Activated T-cell treated with anti-CD3 and anti-CD28 coated beads, Interleukin-2, amount 50 U/mL, for 48 hours (primary cell): ENCODE measurements at places on chromosomes 11 and 22.

DNA sequence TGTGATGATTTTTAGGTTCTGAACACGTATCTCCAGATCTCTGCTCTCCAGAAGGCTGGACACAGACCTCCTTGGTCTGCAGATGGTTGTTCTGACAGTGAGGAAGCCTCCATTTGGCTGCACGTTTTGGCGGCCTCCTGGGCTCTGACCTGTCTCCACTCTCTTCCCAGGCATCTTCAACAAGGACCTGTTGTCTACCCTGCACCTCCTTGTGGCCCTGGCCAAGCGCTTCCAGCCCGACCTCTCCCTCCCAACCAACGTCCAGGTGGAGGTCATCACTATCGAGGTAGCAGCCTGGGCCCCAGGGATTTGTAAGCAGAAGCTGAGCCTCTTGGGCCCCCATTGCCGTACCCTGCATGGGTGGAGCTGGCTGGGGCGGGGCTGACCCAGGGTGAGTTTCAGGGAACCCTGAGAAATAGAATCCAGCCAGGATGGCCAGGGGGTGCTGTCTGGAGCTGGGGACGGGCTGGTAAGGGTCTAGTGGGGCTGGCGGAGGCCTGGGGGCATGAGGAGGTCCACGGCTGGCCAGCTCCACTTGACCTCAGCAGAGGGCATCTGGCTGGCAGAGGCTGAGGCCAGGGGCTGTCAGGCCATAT, 9.8 kb downstream of the PARVG start:
- no peak for DNase-seq

DNA sequence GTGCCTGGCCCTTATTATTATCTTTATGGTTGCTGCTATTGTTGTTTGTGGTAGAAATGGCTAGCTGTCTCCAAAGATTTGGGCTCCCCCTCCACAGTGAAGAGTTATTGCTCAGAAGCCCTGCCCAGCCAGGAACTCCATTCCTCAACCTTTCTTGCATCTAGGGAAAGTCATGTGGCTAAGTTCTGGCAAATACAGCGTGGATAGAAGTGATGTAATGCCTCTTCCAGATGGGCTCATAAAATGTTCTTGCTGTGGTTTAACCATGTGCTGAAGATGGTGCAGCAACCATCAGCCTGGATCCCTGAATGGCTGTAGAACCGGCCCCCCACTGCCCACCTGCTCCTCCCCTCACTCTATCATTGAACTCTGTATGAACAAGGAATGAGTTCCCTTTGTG, 203.5 kb upstream of the E2F8 start:
- no peak for DNase-seq

DNA sequence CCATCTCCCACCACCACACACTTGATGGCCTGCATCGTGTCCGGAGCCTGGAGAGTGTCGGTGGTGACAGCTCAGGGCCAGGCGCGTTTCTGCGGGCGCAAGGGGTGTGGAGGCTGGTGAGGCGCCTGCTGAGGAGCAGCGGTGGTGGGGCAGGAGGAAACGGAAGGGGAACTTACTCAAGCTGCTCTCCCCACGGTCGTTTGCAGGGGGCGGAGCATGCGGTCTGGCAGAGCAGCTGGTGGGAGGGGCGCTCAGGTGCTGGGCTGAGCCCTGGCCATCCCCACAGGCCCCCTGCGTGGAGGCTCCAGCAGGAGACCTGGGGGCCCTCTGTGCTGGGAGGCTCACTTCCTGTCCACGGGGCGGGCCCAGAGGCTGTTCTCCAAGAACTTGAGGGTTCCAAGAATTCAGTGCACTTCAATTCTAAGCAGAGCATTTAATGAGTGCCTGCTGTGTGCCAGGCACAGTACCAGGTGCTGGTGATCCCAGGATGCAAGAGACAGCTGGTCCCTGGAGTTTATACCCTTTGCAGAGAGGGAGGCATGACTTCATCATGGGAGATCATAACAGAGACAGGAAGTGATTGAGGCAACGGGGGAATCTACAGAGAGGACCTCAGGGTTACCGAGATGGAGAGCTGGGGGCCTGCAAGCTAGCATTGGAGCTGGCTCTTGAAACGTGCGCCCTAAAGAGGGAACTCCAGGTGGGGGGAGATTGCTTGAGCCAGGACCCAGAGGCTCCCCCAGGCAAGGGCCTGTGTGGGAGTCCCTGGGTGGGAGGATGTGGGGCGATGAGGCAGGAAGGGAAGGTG, at the start of gene RAC2:
TSS of gene RAC2 (minus strand) at position 156 of the 808 bp plus-strand sequence. CDS start at position 35, 121 bp downstream.
- peak; percentile 95 for DNase-seq

DNA sequence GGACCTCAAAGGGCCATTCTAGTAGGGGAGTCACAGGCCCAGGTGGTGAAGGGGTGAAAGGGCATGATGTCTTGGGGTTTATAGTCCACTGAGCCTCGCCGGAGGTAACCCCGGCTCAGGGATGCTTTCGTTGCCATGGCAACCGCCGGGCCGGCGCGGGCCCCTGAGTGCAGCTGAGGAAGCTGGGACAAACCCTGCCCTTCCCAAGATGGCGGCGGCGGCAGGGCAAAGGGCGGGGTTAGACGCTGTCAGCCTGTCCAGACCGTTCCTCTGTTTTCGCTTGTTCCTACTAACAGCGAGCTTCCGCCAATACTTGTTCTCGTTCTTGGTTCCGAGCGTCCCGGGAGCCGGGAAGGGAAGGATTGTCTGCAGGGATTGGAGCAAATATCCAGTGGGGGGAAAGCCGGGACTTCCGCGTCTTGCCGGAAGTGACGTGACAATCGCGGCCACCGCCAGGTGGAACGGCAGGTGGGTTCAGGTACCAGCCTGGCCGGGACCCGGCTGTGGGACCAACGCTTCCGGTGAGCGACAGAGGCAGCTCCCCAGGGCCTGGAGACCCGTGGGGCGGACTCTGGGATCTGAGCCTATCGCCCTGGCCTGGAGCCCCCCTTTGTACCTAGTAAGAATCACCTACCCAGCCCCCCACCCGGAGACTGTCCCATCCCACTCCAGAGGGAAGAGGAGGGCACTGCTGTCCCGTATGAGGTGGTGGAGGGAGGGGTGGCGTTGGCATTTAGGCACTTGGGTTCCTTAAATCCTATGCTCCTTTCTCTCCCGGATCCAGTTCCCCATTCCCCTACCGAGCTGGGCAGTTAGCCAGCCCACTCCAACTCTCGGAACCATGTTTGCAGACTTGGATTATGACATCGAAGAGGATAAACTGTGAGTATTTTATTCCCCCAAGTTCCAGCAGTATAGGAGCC, at the start of gene PICK1:
TSS of gene PICK1 (plus strand) at position 436 of the 923 bp plus-strand sequence. CDS start at position 842, 406 bp downstream.
- peak; percentile 90 for DNase-seq

- DNase-seq = peak; percentile 49
These were observed 3.4 kb downstream of the IRF7 start for GRCh38 chr11:612201-612960.

- no peak for DNase-seq
These were observed 301.1 kb downstream of the SHANK2 start for GRCh38 chr11:70951139-70951804.

DNA sequence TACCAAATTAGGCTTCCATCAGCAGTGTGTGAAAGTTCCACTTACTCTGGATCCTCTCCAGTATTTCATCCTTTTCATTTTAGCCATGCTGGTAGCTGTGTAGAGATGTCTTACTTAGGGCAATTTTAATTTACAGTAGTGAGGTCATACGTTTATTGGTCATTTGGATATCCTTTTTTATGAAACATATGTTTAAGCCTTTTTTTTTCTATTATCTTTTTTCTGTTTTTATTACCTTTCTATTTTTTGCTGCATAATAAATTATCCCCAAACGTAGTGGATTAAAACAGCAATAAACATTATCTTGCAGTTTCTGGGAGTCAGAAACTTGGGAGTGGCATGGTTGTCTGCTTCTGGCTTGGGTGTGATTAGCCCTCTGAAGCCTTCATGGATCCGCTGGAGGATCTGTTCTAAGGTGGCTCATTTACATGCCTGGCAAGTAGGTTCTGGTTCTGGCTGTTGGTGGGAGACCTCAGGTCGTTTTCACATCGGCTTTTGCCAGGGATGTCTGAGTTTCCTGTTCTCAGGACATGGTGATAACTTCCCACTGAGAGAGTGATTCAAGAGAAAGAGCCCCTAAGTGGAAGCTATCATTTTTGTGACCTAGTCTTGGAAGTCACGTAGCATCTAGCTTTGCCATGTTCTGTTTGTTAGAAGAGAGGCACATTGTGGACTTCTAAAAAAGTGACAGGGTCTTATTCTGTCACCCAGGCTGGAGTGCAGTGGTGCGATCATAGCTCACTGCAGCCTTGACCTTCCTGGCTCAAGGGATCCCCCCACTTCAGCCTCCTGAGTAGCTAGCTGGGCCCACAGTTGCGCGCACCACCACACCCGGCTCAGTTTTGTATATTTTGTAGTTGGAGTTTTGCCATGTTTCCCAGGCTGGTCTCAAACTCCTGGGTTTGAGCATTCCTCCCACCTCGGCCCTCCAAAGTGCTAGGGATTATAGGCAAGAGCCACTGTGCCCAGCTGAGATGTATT, 38.6 kb downstream of the PPP6R3 start:
- DNase-seq = no peak

- DNase-seq = no peak
These were observed 1089.3 kb downstream of the BRD1 start for GRCh38 chr22:48738204-48738980.

DNA sequence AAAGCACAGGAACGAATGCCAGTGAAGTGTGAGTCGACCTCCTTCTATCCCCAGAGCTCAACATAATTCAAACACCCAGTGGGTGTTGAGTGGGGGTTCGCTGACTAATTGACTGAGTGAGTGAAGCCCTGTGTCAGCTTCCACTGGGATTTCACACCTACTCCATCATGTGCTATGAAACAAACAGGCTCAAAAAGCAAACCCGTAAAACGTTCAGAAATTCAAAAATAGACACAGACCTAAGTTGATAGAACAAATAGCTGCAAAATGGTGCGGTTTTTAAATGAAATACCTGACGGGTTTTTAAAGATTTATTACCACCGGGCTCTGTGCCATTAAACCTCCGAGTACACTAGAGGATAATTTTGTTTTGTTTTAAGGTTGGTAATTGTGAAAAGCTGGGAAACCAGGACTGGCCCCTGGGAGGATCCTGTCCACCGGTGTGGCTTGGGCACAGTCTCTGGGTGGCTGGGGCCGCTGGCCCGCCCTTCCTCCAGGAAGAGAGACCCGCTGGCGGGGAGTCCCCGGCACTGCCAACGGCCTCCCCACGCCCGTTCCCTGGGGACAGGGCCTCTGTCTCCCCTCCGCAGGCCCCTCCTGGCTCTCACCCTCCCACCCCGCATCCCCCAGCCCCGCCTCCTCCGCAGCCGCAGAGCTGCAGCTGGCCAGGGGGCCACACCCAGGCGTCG, 13.6 kb downstream of the KCNJ5 start:
- DNase-seq = no peak

- DNase-seq = no peak
These were observed 247 bp upstream of the PLAAT5 start for GRCh38 chr11:63491240-63491587.

GRCh38 chr22:43897751-43898261, 6.0 kb upstream of the PNPLA5 start:
- peak; percentile 34 for DNase-seq

DNA sequence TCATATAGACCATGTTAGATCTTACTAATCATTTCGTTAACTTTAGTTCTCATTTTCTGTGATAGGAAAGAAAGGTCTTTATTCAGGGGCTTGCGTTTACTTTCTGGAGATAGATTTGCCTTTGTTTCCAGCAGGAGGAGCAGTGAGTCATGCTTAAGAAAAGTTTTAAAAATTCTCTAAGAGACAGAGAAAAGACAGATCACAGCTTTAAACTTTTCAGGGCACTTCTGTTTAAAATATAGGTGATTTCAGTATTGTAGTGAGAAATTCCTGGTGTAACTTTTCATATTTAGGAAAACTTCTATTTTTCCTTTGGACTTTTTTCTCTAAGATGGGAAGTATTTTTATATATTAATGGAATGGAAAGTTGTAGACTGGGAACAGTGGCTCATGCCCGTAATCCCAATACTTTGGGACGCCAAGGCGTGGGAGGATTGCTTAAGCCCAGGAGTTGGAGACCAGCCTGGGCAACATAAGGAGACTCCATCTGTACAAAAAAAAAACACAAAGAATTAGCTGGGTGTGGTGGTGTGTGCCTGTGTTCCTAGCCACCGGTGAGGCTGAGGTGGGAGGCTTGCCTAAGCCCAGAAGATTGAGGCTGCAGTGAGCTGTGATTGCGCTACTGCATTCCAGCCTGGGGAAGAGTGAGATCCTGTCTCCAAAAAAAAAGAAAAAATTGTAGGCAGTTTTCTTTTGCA, 60.3 kb downstream of the ATXN10 start:
- no peak for DNase-seq

DNA sequence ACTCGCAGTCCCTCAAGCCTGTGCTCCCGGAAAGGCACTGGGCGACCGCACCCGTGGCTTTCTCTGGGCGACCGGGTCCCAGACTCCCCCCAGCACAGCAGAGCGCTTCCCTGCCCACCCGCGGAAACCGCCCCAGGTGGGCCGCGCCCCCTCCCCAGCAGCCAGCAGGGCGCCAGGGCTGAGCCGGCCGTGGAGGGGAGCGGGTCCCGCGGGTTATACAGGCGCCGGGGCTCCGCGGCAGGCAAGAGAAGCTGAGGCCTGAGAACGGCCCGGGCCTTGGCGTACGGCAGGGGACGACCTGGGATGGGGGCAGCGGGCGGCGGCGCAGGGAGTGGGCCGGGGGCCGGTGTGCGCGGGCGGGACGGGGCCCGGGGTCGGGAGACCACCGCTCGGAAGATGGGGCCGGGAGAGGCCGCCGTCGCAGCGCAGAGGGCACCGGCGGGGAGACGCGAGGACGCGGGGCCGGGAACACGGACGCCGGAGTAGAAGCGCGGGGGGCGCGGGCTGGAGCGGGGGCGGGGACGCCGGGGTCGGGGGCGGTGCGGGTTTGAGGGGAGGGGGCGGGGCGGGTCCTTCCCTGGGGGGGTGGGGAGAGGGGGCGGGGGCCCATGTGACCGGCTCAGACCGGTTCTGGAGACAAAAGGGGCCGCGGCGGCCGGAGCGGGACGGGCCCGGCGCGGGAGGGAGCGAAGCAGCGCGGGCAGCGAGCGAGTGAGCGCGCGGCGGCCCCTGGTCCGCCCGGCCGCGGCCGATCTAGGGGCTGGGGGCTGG, at the start of gene MDK:
TSS of gene MDK (plus strand) at position 622 of the 771 bp plus-strand sequence. CDS start 389 bp downstream, outside the sequence.
- DNase-seq = peak; percentile 59
